NCI-H1417 (cell line): ENCODE measurements at places on chromosomes 6 and 20.

- no peak for DNase-seq
Observed at GRCh38 chr6:152723398-152723797, 25.7 kb downstream of the MYCT1 start.

DNA sequence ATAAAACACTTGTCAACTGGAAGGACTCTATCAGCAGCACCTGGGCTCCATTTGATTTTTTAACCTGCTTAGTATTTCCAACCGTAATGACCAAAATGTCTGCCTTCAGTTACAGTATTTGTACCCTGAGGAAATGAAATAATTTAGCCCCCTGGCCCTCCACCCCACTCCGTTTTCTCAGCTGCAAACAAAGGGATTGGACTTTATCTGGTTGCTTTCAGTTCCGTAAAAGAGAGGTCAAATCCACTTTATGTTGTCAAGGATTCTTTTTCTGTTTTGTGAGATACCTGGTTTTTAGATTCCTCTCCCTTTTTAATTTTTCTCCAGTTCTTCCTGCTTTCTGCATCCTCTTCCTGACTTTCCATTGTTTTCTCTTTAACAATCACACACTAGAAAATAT is 64.4 kb upstream of the BMP2 start:
- DNase-seq, result no peak

GRCh38 chr6:82076916-82077315 is 170.6 kb downstream of the IBTK start:
- no peak for DNase-seq

GRCh38 chr6:131954775-131955107 is 3.6 kb upstream of the CCN2 start:
- DNase-seq, result no peak

DNA sequence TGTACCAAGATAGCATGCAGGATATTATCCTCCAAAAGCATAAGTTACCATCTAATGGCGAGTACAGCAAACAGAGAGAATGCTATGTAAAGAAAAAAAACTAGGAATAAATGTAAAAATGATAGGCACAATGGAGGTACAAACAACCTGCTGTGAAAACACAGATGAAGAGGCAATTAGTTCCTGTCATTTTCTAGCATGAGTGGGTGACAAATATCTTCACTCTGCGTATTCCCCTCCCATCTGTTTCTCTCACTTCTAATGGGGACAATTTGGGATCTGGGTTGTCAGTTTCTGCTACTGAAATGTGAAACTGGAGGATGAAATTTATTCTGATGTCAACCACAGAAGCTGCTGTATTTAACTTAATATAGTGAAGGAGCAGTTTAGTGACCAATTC is 11.7 kb upstream of the PTPRK start:
- DNase-seq, result peak; percentile 41

DNA sequence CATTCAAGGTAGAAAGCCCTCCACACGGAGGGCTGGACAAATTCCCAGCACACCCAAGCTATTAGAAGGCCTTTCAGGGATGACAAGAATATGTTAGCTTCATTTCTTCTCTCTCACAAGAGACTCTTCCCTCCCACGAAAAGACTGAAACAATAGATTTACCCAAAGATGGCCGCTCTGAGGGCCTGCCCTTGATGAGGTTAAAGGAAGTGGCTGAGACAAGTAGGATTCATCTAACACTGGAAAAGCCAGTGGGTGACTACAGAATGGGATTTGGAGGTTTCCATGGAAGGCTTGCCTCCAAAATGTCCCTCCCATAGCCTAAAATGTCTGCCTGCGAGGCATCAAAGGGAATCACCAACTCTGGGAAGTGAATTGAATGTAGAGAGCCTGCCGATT is 277.6 kb downstream of the CLIC5 start:
- DNase-seq, result no peak

DNA sequence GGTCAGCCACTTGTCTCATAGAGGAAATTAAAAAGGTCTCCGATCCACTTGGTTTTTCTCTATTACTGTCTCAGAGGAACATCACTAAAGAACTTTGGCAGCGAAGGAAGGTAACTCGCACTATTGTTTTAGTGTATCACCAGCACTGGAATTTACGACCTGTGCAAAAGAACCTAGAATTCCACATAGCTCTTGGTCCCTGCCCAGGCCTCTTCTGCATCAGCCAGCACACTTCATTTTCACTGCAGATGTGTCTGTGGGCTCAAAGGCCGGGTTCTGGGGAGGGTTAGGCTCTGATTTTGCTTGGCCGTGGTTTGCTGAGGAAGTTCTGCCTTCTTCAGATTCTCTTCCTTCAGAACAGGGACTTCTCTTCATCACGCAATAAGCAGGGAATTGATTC is 102.8 kb upstream of the TMEM181 start:
- no peak for DNase-seq

DNA sequence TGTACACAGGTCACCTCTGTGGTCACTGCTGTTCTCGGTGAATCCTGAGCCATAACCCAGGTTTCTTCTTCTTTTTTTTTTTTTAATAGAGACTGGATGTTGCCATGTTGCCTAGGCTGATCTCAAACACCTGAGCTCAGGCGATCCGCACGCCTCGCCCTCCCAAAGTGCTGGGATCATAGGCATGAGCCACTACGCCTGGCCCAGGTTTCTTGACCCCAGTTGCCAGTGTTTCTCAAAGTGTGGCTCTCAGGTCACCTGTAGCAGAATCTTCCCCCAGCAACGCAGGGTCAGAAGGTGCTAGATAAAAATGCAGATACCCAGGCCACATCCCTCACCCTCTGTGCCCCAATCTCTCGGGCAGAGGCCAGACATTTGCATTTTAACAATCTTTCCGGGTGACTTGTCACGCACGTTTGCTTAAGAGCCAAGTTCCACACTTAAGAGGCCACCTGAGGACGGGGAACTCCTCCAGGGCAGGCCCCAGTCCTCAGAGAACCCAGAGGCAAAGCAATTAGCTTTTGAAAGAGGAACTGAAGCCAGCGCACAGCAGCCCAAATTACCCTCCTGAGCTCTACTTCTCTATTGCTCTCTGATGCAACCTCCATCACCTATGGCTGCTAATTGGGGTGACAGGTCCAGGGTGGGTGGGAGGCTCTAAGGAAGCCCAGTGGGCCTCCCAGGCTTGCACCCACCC is 81.8 kb downstream of the NFATC2 start:
- peak; percentile 10 for DNase-seq

GRCh38 chr6:159997498-159998101 is 28.7 kb downstream of the IGF2R start:
- DNase-seq, result no peak

- DNase-seq, result peak; percentile 1
Observed at GRCh38 chr6:106658469-106658868, 29.1 kb downstream of the QRSL1 start.

- DNase-seq, result peak; percentile 67
Observed at GRCh38 chr20:61387204-61387953, 135.3 kb downstream of the CDH4 start.

GRCh38 chr20:45630371-45630770 is 713 bp downstream of the WFDC9 start:
- DNase-seq, result no peak

DNA sequence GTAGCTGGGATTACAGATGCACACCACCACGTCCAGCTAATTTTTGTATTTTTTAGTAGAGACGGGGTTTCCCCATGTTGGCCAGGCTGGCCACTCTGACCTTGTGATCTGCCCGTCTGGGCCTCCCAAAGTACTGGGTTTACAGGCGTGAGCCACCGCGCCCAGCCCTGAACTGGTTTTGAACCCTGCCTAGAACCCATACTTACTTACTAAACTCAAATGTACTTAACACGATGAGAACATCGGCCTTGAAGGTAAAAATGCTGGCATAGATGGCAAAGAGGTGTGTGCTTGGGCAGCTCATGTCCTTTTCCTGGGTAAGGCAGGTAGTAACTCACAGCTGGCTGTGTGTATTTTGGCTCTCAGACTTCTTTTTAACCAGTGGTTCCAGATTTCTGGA is 3.2 kb upstream of the ARMC12 start:
- DNase-seq, result no peak

DNA sequence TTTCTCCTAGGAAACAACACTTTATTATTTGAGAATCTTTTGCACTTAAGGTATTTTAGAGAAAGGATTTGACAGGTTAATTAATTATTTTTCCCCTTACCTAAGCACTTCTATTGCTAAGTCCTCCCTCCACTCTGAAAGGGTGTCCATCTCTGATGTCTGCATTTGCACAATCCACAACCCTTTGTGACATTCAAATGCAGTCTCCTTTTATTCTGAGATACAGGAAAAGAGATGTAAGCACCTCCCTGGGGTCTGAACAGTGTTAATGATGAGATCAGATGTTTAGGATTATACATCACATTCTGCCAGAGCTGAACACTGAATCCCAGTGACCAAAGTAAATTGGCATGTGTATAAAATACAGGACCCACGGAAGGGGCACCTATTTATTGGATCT is 864.2 kb upstream of the FLRT3 start:
- DNase-seq, result no peak

GRCh38 chr6:72246926-72247325 is 360.6 kb downstream of the RIMS1 start:
- DNase-seq, result no peak

DNA sequence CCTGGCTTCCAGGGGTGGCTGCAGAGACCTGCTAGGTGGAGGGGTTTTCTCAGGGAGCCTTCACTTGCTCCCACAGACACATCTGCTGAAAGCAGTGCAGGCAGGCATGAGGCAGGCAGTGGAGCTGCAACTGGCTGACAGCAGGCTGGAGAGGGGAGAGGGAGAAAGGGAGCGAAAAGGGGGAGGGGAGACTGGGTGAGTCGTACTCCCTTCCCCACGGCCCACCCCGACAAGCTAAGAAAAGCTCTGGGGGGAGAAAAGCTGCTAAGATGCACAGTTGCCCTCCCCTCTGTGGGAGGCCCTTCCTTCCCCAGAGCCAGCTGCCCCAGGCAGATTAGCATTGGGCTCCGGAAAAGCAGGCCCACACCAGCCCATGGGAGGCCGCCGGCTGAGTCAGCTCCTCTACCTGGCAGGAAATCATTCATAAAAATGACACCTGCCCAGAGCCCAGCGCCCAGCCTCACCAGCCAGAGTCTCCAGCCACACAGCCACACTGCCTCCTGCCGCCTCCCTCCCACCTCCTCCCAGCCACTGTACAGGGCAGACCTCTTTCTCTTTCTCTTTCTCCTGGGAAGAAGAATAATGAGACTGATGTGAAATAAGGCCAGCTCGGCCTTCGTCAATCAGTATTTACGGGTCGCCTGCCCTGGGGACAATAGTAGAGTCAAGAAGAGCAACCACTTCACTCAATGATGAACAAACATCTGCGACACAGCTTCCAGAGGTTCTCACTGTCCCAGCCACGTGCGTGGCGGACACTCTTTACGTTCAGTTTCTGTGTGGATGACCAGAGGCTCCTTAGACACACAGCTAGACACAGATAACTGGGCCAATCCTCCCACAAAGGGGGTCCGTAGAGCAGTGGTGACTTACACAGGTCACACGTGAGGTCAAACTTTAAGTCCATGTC is 7.7 kb upstream of the C20orf203 start:
- peak; percentile 72 for DNase-seq

DNA sequence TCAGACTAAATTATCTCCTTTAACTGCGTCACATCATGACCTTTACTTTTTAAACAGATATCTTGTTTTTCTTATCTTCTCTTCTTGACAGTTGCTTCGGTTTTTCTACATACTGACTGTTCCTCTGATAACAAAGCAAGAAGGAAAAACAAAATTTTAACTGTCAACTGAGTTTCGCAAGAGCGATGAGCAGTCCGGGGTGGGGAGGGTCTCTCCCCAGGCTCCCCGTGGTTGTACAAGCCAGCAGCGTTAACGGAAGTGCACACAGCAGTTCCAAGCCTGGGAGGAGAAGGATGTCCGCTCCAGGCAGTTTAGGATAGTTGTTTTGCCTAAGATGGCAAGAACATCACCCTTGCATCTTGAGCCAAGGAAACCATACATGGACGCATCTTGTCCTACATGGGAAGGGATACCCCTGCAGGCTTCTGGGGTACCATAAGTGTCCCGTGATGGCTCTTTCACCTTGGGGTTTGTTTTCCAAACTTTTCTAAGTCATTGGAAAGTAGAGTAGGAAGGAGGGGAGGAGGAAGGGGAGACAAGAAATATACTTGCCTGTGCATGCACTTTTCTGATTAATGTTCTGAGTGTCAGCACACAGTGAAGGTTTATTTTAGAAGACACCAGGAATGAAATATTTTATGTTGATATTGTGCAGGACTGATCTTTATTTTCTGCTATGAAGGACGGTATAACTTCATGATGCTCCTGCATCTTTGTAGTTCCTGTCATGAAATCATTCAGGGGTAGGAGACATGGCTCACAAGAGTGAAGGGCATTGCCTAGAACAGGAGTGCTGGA is 20.8 kb downstream of the SLC24A3 start:
- DNase-seq, result no peak

GRCh38 chr20:58640446-58640845 is 10.6 kb upstream of the STX16 start:
- no peak for DNase-seq

- DNase-seq, result no peak
Observed at GRCh38 chr6:157479464-157480303, 98.7 kb downstream of the ZDHHC14 start.

- DNase-seq, result no peak
Observed at GRCh38 chr20:33784225-33784624, 26.9 kb upstream of the CHMP4B start.

DNA sequence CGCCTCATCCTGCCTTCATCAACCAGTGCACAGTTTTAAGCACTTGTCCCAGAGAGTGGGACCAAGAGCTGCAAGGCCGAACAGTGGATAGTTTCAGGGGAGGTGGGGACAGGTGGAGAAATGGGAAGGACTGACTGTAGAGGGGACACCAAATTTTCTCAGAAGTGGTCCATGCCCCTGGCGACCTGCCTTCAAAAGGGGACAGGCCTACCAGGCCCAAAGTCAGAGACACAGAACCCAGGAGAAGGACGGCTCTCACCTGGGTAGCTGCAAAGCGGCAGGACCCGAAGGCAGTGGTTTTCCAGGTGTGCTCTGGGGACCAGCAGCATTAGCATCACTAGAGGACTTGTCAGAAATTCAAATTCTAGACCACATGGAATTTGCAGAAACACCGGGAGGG is 5.8 kb downstream of the TFEB start:
- no peak for DNase-seq

DNA sequence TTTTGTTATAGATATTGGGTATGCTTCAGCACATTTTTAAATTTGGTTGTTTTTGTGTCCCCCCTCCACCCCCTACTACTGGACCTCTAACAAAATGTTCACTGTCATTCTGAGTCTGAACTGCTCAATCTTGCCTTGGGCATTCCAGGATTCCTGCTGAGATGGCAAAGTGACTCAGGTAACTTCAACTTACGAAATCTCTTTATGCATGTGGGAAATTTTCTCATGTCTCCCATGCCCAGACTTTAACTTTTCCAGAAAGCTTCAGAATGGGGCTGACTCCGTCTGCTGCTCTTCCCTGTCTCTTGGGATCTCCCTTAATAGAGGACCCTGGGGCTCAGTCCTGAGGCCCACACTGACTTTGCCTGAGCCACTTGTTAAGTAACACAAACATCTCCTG is 14.0 kb downstream of the CYP39A1 start:
- no peak for DNase-seq

- DNase-seq, result no peak
Observed at GRCh38 chr6:144297511-144298100, 12.5 kb downstream of the UTRN start.

GRCh38 chr6:148846778-148847761 is 100.2 kb downstream of the UST start:
- DNase-seq, result no peak
